H7 (cell line): ENCODE measurements at places on chromosomes 11 and 22. TPM values are rescaled to one million over a fixed set of nuclear protein-coding genes. Genes with fewer than 3 reads are reported as not detected.
A peak's percentile ranks its signal among the peaks of the same experiment; 100 is the strongest.

The SLC3A2 gene
- total RNA-seq = 271 and 340 TPM in 2 replicates

The TP53AIP1 gene
- 0.07 TPM in 1 of 2 replicates, not detected in the other for total RNA-seq

The OR51E1 gene
- 0.15 TPM in 1 of 2 replicates, not detected in the other for total RNA-seq

The PIWIL4 gene
- total RNA-seq = 1.1 and 1.2 TPM in 2 replicates

The NNMT gene
- total RNA-seq = not detected in 2 replicates

The GALNT18 gene
- 1.9 and 2.5 TPM in 2 replicates for total RNA-seq

The UCP3 gene
- total RNA-seq = 0.10 TPM in 1 of 2 replicates, not detected in the other

DNA sequence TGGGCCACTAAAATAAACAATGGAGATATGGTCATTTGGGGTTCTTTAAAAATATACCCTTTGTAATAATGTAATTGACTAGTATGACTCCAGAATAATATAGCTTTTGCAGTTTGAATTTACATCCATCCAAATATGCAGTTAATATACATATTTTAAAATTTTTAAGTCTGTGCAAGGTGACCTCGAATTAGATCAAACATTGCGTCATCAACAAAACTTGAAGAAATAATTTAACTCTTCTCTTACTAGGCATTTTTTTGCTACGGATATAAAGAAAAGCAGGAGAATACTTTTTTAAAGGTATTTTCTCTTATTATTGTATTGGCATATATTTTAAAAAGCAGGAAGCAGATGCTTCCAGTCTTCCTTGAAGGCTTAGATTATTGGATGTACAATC is 10.7 kb downstream of the OR51A4 start:
- DNase-seq = no peak

DNA sequence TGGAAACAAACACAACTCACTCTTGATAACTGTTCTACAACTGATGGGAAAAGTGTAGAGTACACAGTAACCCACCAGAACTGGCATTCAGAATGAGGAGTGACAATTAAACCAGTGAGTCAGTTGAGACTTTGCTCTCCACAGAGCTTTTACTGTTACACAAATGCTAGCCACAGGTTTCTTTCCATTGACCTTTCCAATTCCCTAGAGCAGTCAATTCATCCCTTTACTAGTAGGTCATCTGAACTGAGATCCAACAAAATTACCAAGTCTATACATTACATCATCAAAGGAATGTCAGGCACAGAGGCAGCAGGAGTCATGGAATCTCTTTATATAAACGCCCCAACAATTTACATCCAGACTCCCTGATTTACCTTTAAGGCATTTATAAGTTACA is 65.9 kb downstream of the PHF21A start:
- peak; percentile 33 for DNase-seq

GRCh38 chr11:72773291-72773690 is 20.6 kb downstream of the STARD10 start:
- no peak for DNase-seq

- DNase-seq = peak; percentile 24
These were observed 96.8 kb downstream of the GRAMD1B start for GRCh38 chr11:123526918-123527317.

GRCh38 chr11:93487032-93487483 is 56.1 kb downstream of the SMCO4 start:
- no peak for DNase-seq

DNA sequence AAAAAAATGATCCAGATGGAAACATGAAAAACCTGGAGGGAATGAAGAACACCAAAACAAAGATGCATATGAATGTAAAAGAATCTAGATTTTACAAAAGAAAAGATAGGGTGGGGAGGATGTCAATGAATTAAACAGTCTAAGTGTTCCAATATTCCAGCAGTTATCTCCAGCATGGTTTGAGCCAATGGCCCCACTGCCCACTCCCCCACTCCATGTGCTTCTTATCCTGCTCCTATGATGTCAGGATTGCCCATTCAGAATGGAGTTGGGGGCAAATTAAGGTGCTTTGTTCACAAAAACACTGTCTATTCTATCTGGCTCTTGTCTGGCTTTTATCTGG is 1.2 kb upstream of the OR52K1 start:
- no peak for DNase-seq

DNA sequence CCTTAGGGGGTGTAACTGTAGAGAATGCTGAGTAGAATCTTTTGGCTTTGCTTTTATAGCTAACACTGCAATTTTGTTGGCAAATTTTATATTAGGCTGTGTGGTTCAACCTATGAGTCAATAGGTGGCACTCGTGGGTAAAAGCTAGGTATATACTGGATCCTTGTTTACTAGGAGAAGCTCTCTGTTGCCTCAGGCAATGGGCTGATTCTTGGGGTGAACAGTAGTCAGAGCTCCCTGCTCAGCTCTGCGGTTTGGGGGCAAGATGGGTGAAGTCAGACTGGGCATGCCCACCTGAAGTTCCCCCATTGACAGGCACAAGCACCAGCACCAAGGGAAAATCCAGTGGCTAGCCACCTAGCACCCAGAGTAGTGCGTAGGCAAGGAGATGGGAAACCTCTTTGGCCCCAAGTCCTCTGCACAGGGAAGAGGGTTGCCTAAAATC is 238.7 kb downstream of the FAM181B start:
- DNase-seq = peak; percentile 55

- no peak for DNase-seq
These were observed 344.1 kb upstream of the API5 start for GRCh38 chr11:42967653-42968052.

GRCh38 chr22:45150139-45150538 is 13.6 kb upstream of the NUP50 start:
- DNase-seq = no peak
